ENCODE measurements at places on chromosomes 4 and X. TPM values are rescaled to one million over a fixed set of nuclear protein-coding genes. Genes with fewer than 3 reads are reported as not detected.
A peak's percentile ranks its signal among the peaks of the same experiment; 100 is the strongest.

The CCDC110 gene
- 0.25 TPM for total RNA-seq

The APOOL gene
- 6.9 TPM for total RNA-seq

The NKAP gene
- 2.4 TPM for total RNA-seq

The ITIH6 gene
- not detected for total RNA-seq

The SUPT20HL1 gene
- not detected for total RNA-seq

The MTMR8 gene
- total RNA-seq = 0.51 TPM

DNA sequence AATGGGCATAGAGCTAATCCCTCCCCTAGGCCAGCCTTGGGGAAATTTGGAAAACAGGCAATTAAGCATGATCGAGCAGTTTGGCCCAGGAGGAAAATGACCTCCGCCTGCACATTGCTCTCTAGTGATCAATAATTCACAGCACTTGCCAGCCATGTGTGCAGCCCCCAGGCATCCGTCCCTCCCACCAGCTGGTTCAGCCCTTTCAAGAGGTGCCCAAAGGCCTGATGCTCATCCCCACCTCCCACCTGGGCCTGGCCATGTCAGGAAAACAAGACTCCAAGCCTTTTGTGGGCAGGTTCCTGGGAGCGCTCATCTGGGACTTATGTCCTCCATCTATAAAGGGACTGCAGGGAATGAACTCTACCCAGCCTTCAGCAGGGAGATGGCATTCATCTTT lies 17.5 kb upstream of the PPP2R2C start:
- no peak for DNase-seq

- no peak for DNase-seq
These were observed 149.6 kb downstream of the RAPGEF2 start for GRCh38 chr4:159252491-159252890.

DNA sequence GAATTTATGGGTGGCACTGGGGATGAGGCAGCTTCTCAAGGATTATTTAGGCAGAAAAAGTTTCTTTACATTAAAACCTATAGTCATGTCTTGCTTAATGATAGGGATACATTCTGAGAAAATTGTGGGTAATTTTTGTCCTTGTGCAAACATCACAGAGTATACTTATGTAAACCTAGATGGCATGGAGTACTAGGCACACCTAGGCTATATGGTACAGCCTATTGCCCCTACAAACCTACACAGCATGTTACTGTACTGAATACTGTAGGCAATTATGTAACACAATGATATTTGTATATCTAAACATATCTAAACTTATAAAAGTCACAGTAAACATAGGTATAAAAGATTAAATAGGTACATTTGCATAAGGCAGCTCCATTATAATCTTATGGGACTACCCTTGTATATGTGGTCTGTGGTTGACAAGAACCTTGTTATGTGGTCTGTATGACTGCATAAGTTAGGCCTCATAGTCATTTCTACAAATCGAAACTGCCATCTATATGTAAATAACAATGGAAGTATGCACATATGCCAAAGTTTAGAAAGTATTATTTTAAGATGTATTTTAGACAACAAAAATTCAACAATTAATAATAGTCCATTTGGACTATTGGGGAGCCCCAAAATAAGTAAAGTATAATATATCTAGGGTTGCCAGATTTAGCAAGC lies 87.3 kb downstream of the CFAP299 start:
- no peak for DNase-seq

DNA sequence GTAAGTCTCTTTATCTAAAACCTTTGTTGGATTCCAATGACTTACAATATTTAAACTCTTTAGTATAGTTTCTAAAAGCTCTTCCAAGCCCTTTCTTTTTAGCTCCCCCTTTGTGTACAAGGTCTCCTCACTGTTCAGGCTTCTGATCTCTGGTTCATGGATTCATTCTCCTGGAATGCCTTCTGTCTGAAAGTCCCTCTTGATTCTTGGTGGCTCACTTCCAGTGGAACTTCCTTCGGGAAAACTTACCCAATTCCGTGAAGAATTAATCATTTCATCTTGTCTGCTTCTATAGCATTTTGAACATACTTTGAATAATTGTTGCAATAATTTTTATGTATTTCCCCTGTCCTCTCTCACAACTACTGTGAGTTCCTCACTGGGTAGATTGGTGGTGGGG lies 3.6 kb downstream of the ARHGAP24 start:
- no peak for DNase-seq

DNA sequence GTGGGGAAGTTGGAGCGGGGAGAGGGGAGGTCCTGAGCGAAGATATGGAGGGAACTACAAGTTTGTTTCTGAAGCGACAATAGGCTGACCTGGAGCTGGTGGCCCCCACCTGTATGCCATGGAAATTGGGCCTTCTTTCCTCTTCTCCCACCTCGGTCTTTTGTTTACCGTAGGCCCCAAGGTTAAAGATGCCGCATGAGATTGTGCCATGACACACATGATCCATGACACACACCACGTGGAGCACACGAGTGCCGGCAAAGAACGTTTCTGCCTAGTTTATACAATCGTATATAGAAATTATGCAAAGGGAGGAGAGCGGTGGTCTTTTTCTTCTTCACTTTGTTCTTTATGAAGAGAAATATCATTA lies 408 bp downstream of the TMEM33 start:
- DNase-seq = peak; percentile 6

- no peak for DNase-seq
These were observed 39.3 kb upstream of the FHDC1 start for GRCh38 chr4:152896811-152897210.

DNA sequence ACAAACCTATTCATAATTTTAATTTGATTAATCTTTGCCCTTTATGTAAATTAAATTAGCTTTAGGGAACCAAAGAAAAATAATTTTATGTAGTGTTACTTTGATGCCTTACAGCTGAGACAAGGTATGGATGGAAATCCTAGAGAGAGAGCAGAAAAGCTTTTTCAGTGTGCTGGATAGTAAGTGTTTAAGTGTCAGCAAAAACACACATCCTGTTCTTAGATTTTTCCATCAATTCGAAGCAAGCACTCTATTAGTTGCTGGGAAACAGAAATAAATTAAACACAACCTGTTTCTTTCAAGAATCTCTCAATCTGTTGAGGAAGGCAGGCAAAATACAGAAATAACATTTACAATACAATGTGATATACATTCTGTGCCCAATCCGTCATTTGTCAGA lies 327.8 kb downstream of the GALNTL6 start:
- DNase-seq = no peak

GRCh38 chr4:163747886-163748285 lies 253.4 kb downstream of the TMA16 start:
- no peak for DNase-seq

DNA sequence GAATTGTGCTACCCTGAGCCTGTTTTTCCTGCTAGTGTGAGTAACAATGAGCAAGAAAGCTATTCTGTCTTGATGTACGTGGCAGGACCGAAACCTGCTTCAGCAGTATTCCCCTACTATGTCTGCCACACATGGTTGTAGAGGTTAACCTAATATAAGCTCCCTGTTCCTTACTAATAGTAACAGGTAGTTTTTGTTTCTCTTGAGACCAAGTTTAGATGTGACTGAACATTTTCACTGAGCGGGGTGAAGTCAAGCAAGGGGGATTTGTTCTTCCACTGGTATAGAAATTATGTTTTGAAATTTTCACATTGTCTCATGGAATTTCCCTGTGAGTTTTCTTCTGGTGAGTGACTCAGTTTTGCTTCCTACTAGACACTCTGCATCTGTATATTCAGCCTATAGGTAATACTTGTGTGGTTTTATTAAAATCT lies 37.3 kb downstream of the RRAGB start:
- peak; percentile 26 for DNase-seq

- no peak for DNase-seq
These were observed 37.6 kb downstream of the GPR174 start for GRCh38 chrX:79182071-79182470.

DNA sequence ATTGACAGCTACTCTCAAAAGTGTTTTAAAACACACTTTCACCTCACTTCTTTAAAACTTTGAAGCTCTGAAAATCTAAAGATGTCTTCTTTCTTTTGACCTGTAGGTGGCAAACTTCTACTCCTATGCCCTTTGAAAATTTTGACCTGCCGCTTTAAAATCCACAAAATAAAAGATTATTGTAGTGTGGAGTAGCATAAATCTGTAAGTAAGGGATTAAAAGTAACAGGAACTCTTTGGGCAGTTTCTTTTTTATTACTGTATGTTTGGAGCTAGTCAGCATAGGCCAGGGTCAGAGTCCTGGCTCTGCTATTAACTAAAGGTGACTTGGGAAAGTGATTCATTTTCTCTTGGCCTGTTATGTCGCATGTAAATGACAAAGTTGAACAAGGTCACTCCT lies 25.5 kb downstream of the BBS12 start:
- DNase-seq = peak; percentile 36

- DNase-seq = no peak
These were observed 3.1 kb upstream of the PCDH10 start for GRCh38 chr4:133145758-133146573.

DNA sequence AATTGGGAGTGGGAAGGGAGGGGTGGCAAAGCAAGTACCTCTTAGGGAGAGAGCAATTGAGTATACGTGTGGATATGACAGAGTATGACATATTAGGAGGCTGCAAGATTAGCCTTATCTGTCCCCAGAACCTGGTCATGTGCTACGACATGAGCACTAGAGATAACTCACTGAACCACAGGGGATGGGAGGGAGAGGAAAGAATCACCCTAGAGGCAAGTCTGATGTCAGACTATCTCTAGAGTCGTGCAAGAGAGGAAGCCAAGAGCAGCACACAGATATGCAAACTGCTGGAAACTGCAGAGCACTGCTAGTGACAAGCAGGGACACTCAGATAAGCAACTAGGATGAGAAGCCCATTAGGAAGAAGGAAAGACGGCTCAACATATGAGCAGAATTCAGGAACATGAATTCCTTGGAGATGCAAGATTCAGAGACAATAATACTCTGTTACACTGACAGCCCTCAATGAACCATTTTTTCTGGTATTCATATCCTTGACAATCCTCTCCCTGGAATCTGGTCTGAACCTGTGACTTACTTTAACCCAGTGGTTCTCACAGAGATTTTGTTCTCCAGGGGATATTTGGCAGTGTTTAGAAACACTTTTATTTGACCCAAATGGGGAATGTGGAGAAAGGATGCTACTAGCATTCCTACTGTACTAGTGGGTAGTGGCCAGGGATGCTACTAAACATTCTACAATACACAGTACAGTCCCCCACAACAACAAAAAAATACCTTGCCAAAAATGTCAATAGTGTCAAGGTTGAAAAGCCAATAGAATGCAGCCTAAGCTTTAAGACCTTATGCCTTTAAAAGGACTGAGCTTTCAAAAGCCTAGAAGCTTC lies 84.0 kb upstream of the BMP2K start:
- no peak for DNase-seq

GRCh38 chr4:82381235-82381634 lies 7.4 kb upstream of the HNRNPD start:
- no peak for DNase-seq

GRCh38 chrX:103584596-103584995 lies 719 bp upstream of the TCEAL4 start:
- DNase-seq = peak; percentile 37

DNA sequence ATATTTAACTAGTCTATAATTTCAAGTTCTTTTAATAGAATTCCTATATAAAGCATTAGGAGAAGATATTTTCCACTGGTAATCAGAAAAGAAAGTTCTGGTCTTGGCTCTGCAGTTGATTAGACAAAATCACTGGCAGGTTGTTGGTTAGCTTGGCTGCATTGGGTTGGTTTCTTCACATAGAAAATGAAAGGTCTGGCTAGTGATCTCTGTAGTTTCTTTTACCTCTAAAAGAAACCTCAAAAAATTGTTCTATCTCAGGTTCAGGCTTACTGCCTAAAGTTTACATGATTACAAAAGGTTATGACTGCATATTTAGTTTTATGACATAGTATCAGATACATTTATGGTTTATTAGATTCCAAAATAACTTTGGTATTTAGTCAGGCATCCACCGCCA lies 95.8 kb upstream of the NAP1L5 start:
- DNase-seq = no peak

DNA sequence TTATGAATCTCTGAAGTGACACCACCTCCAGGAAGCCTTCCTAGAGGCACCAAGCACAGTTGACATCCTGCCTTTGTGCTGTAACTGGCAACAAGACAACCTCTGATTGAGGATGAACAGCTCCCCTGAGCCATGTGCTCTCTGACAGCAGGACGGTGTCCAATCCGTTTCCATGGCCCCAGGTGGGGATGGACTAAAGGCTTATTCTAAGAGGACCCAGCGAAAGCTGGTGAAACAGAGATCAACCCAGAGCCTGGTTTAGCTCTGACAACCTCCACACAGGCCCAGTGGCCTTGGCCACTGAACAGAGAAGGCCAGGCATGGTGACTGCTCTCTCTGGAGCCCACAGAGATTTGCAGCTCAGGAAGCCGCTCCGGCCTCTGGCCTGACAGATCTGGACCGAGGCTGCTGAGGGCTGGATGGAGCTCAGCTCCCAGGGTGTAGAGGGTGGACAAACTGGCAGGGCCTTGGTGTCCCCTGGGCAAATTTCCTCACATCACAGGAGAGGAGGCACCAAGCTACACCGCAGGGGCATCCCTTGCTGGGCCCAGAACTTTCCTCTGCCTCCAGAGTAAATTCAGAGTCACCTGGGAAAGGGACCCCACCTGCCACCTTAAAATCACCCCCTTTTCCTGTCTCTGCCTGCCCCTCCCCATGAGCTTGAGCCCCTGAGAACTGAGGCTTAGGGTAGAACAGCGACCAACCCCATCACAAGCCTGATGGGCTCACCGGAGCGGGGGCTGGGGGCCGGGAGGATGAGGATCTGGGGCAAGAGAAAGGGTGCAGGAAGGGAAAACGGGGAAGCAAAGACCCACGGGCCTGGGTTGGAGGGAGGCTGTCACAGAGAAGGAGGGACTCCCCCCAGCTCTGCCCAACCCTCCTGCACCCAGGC lies 40.2 kb downstream of the HMX1 start:
- no peak for DNase-seq

- no peak for DNase-seq
These were observed 207.4 kb downstream of the TMA16 start for GRCh38 chr4:163701916-163702315.

GRCh38 chr4:45865781-45866180 lies 258.1 kb downstream of the GABRG1 start:
- DNase-seq = no peak

DNA sequence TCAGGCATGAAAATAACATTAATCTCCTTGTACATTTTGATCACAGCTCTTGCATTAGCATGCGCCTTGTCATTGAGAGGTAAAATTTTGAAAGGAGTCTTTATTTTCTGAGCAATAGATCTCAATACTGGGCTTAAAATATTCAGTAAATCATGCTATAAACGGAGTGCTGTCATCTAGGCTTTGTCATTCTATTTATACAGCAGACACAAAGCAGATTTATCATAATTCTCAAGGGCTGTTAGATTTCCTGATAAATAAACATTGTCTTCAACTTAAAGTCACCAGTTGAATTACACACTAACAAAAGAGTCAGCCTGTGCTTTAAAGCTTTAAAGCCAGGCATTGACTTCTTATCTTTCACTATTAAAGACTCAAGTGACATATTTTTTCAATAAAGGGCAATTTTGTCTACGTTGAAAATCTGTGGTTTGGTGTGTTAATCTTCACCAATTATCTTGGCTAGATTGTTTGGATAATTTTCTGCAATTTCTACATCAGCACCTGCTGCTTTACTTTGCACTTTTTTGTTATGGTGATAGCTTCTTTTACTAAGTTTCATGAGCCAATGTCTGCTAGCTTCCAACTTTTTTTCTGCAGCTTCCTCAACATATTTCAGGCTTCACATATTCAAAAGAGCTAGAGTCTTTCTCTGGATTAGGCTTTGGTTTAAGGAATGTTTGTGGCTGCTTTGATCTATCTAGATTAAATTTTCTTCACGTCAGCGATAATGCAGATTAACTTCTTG lies 27.9 kb upstream of the UGT2B4 start:
- DNase-seq = no peak

Measured in dermis microvascular lymphatic vessel endothelial cell (primary cell).